ENCODE measurements at places on chromosomes 2 and 18.

DNA sequence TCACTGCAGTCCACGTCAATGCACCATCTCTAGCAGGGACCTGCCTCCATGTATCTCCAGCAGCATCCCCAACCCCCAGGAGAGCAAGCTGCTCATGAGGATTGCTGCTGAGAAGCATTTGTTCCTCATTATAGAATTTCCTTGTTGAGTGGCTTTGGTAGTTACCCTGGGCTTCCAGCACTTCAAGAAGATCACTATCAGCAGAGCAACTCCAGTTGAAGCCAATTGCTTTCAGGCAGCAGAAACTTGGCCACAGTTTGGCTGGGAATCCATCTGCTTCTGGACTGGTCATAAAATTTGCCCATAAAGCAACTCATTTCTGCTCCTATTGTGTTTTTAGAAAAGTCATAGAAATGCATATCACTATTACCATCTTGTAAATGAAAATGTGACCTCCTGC is 17.4 kb downstream of the TRPM8 start:
- DNase-seq, result no peak

GRCh38 chr2:175804122-175804521 is 197.9 kb downstream of the LNPK start:
- DNase-seq, result no peak

GRCh38 chr2:151350579-151351195 is 6.7 kb upstream of the TNFAIP6 start:
- DNase-seq, result no peak

GRCh38 chr18:44705075-44705675 is 24.5 kb downstream of the SETBP1 start:
- DNase-seq, result no peak

- DNase-seq, result no peak
Observed at GRCh38 chr2:16633621-16634430, 31.8 kb downstream of the CYRIA start.

DNA sequence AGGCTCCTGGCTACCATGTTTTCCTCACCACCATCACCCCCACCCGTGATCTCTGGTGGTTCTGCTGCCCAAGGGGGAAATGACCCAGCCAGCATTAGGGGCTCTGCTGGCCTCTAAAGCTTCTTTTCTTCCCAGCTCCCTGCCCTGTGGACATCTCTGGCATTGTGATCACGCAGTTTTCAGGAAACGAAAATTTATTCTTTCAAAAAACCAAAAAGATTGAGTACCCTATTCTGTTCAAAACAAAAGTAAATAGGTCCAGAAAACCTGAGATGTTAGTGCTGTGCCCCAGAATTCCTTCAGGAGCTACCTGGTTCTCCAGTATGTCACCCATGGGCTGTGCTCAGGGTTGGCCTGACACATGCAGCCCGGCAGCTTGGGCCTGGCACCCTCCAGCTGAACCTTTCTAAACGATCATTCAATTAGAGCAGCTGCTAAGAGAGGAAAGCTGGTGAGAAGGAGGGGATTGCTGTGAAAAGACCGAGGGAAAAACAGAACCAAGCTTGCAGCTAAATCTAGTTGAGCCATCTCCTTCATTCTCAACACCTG is 157.5 kb downstream of the MGAT5 start:
- no peak for DNase-seq

DNA sequence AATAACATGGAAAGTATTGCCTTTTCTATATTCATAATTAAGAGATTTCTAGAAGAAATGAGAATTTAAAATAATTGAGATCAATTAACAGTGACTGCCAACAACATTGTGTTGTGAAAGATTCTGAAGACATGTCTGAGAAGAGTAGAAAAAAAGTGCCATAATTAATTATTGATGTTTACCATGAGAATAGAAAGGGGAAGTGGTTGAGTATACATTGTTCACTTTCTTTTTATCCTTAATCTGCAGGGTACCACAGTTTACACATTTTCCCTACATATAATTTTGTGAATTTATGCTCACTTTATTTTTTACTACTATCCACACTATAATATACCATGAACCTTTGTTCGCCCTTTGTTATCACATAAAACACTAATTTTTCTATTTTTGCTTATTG is 47.1 kb upstream of the UBE2E3 start:
- no peak for DNase-seq

DNA sequence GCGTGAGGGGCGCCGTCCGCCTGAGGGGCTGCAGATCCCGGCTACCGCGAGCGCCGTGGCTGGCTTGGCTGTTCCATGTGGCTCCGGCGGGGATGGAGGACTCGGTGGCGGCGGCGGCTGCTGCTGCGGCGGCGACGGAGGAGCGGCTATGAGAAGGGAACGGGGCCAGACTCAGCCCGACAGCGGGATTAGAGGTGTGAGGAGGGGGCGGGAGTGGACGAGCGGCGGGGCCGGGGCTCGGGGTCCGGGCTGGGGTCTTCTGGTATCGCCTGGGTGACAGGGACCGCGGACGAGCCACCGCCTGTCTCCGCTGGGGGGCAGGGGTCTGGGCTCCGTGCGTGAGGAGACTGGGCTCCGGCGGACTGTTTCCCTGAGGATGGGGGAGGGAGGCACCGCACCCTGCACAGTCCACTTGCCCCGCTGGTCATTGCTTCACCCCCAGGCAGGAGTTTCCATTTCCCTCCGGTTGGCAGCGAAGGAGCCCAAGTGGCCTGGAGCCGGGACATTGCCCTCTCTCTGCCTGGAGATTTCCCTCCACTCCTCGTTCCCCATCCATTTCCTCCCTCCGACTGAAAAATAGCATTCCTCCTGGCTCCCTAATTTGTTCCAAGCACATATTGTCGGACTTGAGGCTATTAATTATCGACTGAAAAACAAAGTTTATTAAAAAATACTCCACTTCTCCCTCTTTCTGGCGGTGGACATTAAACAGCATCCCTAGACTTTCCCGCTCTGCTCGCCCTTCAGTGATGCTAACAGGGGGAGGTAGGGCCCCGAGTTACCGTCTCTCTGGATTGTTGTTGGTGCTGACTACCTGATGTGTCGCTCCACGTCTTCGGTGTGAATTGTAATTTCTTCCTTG is 577 bp downstream of the EHBP1 start:
- DNase-seq, result peak; percentile 30

DNA sequence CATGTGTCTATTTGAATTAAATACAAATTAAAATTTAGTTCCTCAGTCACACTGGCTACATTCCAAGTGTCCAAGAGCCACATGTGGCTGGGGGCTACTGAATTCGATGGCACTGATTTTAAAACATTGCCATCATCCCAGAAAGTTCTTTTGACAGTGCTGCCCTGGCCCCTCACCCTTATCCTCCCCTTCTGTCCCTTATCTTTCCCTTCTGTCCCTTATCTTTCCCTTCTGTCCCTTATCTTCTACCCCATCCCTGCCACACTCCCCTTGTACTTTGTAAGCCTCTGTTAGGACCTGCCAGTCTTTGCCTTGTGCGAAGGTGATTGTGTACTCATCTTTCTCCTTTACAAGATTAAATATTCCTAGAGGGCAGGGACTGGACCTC is 85.2 kb downstream of the DNMT3A start:
- DNase-seq, result peak; percentile 65

GRCh38 chr18:31680433-31680811 is 4.0 kb downstream of the B4GALT6 start:
- DNase-seq, result no peak

Measured in hematopoietic multipotent progenitor cell treated with erythropoietin and hydrocortisone succinate and interleukin-3 and kit ligand, for 8 days (in vitro differentiated cells).